NCI-H1092 treated with DMSO at 0.1 percent for 48 hours (cell line): ENCODE measurements at places on chromosomes 3 and 15.
A peak's percentile ranks its signal among the peaks of the same experiment; 100 is the strongest.

GRCh38 chr15:73680549-73680948 is 3.6 kb upstream of the CD276 start:
- DNase-seq: no peak

GRCh38 chr3:61381745-61382392 is 130.6 kb upstream of the FHIT start:
- DNase-seq: peak; percentile 9

- no peak for DNase-seq
Observed at GRCh38 chr3:126339466-126339865, 17.7 kb downstream of the KLF15 start.

GRCh38 chr3:172152874-172153273 is 113.5 kb downstream of the FNDC3B start:
- DNase-seq: no peak

- DNase-seq: peak; percentile 8
Observed at GRCh38 chr15:65372787-65373067, 5.1 kb downstream of the IGDCC3 start.

GRCh38 chr3:49295489-49296058 is 18.5 kb upstream of the C3orf62 start:
- no peak for DNase-seq

DNA sequence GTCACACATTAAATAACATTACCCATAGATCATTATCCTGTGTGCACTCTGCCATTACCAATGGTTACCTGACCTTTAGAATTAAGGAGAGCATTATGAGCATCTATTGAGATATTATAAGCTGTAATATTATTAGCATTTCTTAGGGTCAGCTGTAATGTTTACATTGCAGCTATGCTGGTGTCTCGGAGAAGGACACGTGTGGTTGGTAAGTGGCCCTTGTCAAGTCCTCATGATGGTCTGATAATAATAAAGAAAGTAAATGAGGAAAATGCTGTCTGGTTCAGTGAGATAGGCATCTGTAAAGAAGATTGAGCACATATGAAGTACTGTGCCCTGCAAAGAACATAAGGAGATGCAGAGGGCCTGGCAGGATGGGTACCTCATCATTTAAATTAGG is 71.7 kb upstream of the ARL6 start:
- DNase-seq: no peak

DNA sequence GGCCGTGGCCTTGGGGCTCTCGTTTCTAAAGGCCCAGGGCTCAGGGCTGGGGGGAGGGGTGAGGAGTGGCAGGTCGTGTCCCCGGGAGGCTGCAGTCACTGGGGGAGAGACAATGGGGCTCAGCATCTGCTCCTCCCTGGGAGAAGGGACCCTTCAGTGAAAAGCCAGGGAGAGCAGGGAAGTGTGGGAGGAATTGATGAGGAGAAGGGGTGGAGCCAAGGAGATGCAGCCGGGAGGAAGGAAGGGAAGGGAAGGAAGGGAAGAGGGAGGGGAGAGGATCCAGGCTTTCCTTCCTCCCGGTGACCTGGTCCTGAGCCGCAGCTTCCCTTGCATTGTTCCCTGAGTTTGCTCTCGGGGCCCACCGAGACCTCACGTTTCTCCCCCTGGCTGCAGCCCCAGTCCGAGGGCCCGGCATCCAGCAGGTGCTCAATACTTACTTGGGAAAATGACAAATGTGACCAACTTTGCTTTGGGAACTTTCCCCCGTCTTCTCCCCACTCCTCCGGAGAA is 1.4 kb upstream of the ZNF710 start:
- DNase-seq: no peak

- DNase-seq: peak; percentile 17
Observed at GRCh38 chr15:82680200-82681102, 29.2 kb downstream of the AP3B2 start.

GRCh38 chr15:64634027-64634426 is 141.4 kb downstream of the RBPMS2 start:
- no peak for DNase-seq

DNA sequence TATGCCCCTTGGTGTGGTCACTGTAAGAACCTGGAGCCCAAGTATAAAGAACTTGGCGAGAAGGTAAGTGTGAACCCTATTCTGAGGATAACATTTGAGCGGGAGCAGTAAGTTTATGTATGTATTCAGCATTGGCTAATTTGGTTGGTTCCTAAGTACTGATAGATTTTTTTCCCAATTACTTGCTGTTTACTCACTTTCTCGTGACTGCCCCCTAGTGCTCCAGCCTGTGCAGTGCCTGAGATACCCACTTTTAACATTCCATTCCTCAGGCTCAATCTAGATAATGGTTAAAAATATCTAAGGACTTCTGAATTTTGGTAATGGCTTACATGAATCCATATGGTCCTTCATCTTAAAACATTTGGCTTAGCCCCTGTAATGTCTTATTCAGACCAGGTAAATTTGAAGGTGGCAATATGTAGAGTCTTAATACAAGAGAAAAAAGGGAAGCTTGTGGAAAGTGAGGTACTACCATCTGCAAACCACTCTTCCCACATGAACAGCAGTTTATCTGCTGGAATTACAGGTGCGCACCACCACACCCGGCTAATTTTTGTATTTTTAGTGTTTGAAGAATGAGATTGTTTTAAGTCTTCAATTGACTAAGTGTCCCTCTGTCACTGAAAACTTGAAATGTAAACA is 7.1 kb downstream of the ELL3 start:
- DNase-seq: no peak

DNA sequence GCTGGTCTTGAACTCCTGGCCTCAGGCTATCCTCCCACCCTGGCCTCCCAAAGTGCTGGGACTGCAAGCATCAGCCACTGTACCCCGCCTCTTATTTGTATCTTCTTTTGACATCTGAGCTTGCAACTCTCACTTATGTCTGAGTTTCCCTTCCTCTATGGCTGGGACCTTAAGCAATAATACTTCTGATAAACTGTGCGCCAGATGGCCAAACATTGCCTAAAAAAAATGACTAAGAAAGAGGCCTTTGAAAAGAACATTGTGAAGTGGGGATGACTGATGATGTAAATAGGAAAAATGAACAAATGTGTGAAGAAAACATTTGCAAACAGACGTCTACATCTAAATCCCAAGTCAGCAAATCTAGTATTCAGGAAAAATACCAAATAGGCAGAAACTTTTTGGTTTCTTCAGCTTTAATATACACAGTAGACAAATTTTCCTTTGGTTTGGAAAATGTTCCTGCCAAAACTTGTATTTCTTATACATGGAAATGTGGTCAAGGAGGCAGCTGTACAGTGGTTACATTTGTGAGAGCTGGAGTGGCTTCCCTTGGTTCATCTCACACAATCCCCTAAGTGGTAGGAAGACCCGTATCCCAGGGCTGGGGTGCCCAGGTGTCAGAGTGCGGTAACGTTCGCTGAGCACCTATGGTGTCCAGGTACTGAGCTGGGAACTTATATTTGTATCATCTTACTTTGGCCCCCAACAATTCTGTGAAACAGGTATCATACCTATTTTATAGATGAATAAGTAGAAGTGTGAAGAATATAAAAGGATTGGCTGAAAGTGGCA is 11.6 kb upstream of the TFRC start:
- DNase-seq: no peak

- no peak for DNase-seq
Observed at GRCh38 chr15:56871185-56871584, 47.3 kb upstream of the TCF12 start.

DNA sequence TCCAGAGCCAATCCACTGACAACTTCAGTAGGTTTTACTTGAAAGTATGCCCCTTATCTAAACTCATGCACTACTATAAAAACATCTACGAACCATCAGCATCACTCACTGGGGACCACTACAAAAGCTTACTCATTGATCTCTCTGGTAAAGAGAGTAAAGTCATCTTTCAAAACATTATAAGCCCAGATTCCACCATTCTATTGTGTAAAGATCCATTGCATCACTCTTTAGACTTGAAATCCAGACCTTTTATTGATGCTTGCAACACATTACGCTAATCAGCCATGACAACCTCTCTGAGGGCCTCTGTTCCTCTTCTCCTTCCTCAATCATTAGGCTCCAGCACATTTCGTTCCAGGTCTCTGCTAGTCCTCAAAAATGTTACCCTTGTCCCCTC is 248.9 kb upstream of the WNT5A start:
- no peak for DNase-seq

DNA sequence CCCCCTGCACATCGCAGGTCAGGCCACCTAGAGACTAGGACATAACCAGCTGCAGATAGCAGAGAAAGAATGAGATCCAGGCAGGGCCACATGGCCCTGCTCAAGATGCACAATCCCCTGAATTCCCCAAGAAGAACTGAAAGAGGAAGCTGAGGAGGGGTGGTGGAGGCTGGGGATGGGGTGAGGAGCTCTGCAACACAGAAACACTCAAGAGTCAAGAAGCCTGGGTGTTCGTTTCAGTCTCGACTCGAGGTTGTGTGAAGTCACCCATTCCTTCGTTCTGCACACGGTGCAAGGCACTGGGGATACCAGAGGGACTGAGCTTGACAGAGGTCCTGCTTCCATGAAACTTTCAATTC is 62.0 kb downstream of the TLE3 start:
- no peak for DNase-seq

- no peak for DNase-seq
Observed at GRCh38 chr3:146750196-146750595, 145.1 kb upstream of the PLSCR5 start.

GRCh38 chr3:76500746-76501275 is 539.1 kb upstream of the ROBO2 start:
- no peak for DNase-seq
